HT1080 (cell line): ENCODE measurements at places on chromosomes 11 and 22.

DNA sequence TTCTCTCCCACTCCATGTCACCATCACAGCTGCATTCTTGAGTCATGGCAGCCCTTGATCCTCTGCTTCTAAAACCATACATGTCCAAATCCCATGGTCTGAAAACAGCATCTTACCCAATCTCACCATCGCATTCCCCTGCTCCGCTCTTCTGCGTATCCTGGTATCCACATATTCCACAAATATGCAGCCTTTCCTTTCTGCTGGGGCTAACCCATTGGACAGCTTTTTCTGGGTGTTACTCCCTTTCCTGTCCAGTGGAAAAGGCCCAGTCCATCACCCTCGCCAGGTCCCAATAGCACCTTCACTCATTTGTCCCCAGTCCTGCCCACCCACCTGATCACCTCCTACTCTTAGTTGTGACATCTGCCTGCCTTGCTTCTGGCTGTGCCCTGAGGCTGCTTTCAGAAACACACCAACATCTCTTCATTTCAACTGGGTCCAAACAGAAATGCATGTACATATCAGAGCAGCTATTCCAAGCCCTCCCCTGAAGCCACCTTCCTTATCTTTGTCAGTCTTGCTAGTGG is 237.6 kb upstream of the TBCEL start:
- no peak for DNase-seq

- DNase-seq, result peak; percentile 63
Observed at GRCh38 chr11:57444362-57445121, 15.8 kb upstream of the RTN4RL2 start.

GRCh38 chr11:115802641-115803040 is 298.4 kb upstream of the CADM1 start:
- no peak for DNase-seq

DNA sequence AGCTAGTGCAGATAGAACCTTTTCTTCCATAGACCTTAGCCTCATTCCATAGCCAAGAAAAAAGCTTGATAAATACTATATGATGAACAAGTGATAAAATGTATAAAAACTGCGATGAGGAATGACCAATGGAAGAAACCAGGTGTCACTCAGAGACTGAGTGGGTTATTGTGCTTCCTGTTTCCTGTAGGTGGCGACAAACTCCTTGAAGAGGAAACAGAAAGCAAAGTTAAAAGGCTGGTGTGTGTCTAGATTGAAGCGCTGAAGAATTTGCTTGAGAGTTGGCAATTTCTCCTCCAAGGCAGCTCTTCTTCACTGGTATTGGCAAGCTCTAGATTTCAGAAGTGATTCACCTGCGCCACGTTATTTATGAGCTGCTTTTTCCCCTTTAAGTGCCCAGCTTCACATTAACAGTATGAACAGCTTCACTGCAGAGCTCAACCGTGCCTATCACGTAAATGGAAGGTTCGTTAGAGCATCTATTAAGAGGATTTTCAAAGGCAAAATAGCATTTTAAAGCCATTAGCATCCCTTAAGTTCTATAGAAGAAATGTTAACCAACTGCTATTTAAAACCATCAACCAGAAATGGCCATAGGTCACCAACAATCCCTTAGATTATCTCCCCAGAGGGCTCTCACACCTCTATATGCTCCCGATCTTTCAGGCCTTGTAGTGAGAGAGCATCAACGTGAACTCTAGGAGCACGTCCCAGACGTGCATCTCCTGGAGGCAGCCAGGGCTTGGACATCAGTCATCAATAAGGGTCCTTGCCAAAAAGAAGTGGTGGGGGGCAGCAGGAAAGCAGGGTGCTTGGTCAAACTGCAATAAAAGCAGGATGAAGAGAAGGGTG is 179.4 kb downstream of the CADM1 start:
- peak; percentile 65 for DNase-seq

- no peak for DNase-seq
Observed at GRCh38 chr11:3838504-3838903, 2.3 kb downstream of the RHOG start.
